ENCODE measurements at places on chromosomes 11 and 22.
A peak's percentile ranks its signal among the peaks of the same experiment; 100 is the strongest.

- peak; percentile 45 for DNase-seq
These were observed 16.4 kb upstream of the SYVN1 start for GRCh38 chr11:65150509-65151299.

DNA sequence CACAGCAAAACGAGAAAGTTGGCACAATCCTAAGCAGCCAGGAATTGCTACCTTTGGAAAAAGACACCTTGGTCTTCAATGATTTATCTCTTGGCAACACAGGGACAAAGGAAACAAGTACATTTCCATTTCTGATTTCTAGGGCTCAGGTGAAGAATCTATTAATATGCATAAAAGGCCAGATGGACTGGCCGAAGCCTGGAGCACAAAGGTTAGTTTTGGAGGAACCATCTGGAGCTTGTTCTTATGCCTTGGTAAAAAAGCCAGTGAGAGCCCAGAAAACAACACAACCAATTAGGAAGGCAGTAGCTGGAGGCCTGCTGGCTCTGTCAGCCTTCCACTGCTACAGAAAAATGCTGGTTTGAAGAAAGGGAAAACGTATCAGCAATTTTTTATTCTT is 713.5 kb upstream of the API5 start:
- DNase-seq = no peak

DNA sequence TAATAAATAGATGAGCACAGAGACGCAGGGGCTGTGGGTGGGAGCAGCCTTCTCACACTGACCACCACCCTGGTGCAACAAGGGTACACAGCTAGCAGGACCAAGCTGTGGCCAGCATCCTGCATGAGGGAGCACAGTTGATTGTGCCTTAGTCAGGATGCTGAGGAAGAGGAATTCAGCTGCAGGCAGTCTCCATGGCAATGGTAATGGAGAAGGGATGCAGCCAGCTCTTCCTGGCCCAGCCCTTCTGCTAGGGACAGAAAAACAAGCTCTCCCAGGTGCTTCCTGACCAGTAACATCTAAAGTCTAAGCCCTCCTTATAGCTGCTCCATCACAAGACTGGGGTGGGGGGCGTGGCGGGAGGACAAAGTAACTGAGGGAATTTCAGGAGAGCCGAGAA is 363.5 kb downstream of the BUD13 start:
- DNase-seq = no peak

GRCh38 chr11:89203814-89204213 is 26.1 kb downstream of the TYR start:
- DNase-seq = no peak

GRCh38 chr11:40280159-40281051 is 1179.0 kb downstream of the LRRC4C start:
- DNase-seq = no peak

DNA sequence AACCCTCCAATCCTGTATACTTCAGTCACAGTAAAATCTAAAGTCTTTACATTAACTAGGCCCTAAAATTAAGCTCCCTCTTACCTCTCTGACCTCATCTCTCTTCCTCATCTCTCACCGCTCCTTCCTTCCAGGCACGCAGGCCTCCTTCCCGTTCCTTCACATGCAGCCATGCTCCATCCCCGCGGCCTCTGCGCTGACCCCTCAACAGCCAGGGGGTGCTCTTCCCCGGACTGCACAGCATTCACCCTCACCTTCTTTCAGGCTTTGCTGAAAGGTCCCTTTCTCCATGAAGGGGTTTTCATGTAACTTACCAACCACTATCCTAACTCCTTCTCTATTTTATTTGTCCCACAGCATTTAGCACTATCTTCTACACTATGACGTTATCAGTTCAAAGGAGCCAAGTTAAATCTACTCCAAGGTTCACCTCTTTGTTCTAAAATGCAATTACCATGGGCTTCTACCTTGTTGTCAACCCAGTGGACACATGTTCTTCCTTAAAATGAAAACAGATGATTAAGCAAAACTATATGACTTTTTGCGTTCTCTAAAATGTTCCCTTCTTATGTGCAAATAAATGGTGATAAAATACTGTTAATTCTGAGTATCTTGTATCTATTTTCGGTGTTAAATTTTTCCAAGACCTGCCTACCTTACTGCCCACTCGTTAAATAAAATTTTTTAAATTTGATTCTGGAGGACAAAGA is 57.8 kb upstream of the APOA1 start:
- peak; percentile 35 for DNase-seq

DNA sequence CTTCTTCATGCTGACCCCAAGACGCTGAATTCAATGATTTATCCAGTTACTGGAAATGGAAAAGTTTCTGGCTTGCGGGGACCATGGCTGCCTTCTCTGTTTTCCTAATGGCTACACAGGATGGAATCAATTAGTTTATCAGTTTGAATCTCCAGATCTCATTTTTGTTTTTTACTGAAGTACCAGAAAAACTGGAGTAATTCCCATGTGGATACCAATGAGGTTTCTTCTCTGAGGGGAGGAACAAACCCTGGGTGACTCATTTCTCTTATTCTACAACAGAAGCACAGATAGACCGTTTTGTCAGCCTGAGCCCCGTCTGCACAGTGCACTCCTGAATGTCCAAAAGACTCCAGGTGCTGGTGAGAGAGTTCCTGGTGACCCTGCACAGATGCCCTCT is 3.4 kb downstream of the ZNF195 start:
- no peak for DNase-seq

Data from activated naive CD4-positive, alpha-beta T cell treated with anti-CD3 and anti-CD28 coated beads for 36 hours (primary cell).